ENCODE measurements at places on chromosomes 1 and 21.
A peak's percentile ranks its signal among the peaks of the same experiment; 100 is the strongest.

- peak; percentile 11 for DNase-seq
These were observed 468.7 kb downstream of the ADGRL2 start for GRCh38 chr1:82269431-82269830.

GRCh38 chr1:43286115-43286514 is 734 bp upstream of the C1orf210 start:
- DNase-seq: no peak

- DNase-seq: peak; percentile 19
These were observed 686 bp downstream of the MIIP start for GRCh38 chr1:12019858-12020509.

GRCh38 chr1:168913711-168914463 is 184.9 kb upstream of the DPT start:
- DNase-seq: no peak

GRCh38 chr1:225321784-225322183 is 106.1 kb downstream of the LBR start:
- no peak for DNase-seq

GRCh38 chr1:39268112-39268581 is 63.7 kb downstream of the MACF1 start:
- peak; percentile 54 for DNase-seq

All from ACHN (cell line).